ENCODE measurements at places on chromosomes 16 and 17. TPM values are rescaled to one million over a fixed set of nuclear protein-coding genes. Genes with fewer than 3 reads are reported as not detected.

XYLT1 gene
- total RNA-seq: 0.66 TPM

SLC9A5 gene
- 1.8 TPM for total RNA-seq

KLHL11 gene
- total RNA-seq: 4.7 TPM

DNAH2 gene
- 0.09 TPM for total RNA-seq

NPIPA7 gene
- total RNA-seq: 12.8 TPM
